ENCODE measurements at places on chromosomes 3 and 15.

DNA sequence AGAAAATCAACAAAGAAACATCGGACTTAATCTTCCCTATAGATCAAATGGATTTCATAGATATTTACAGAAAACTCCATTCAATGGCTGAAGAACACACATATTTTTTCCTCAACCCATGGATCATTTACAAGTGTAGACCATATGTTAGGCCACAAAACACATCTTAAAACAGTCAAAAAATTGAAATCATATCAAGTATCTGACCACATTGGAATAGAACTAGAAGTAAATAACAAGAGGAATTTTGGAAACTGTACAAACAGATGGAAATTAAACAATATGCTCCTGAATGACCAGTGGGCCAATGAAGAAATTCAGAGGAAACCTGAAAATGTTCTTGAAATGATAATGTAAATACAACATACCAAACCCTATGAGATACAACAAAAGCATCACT lies 323.1 kb upstream of the GPR149 start:
- DNase-seq = no peak

DNA sequence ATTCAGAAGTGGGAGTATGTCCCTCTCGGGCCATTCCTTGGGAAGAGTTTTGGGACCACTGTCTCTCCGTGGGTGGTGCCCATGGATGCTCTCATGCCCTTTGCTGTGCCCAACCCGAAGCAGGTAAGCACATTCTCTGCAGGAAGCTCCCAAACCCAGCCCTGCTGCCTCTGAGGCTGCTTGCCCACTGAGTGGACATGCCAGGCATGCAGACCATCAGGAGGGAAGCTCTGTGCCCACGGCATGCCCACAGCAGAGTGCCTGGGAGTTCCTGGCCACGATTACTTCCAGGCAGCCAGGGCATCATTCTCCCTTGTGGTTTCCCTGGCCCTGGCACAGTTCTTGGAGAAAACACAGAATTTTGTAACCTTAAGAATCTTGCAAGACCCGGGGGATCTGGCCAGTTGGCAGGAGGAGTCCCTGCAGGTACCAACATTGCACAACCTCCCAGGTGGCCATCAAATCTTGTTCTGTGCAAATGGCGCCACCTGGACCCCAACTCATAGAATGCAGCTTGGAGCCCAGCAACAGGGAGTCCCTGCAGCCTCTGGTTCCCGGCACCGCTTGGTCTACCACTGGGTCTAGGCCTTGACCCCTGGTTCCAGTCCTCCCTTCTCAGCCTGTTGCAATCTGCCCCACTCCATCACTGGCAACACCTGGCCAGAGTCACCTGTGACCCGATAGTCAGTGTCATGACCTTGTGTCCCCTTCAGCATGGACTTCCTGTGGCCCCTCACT lies 20.4 kb downstream of the FAH start:
- peak; percentile 67 for DNase-seq

DNA sequence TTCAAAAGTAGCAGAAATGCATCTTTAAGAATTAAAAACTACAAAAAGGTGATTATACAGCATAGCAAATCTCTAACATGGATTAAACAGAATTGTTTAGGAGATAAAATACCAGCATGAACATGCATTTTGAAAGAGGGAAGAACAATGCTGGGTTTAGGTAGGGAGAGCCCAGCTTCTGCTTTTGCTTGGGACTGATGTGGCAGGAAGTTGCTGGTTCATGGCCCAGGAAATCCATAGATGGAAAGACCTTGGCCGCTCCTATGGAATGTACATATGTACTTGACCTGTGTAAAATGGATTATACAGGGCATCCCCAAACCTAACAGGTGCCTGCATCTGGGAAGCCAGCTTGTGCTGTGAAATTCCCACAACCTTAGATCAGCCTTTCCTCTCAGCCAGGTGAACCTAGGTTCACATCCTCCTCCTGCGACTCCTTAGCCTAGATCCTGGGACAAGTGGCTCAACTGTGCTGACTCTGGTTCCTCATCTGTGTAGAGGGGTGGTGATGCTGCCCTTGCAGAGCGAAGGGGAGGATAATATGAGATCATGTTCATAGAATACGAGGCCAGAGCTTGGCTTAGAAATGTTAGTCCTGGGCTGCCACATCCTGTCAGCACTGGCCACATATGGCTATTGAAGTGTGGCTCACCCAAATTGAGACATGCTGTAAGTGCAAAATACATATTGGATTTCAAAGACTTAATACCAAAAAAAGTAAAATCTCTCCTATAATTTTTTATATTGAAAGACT lies 47.0 kb upstream of the PLXNA1 start:
- DNase-seq = no peak

GRCh38 chr15:96146726-96147125 lies 183.8 kb upstream of the NR2F2 start:
- no peak for DNase-seq

DNA sequence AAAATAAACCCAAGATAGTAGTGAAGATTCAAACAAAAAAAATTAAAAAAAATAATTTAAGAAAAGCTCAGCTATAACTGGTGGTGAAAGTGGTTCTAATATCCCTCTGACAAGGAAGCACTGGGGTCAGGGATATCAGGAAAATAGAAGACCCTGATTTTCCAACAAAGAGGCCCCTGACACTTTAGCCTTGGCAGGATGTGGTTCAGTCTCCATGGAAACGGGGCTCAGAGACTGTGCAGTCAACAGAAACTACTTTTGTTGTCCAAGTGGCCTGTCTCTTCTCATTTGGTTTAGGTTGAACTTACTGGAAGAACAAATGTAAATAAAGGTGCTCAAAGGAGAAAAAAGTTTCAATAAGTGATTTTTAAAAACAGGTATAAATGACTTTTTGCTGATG lies 27.2 kb downstream of the INTS14 start:
- DNase-seq = no peak

DNA sequence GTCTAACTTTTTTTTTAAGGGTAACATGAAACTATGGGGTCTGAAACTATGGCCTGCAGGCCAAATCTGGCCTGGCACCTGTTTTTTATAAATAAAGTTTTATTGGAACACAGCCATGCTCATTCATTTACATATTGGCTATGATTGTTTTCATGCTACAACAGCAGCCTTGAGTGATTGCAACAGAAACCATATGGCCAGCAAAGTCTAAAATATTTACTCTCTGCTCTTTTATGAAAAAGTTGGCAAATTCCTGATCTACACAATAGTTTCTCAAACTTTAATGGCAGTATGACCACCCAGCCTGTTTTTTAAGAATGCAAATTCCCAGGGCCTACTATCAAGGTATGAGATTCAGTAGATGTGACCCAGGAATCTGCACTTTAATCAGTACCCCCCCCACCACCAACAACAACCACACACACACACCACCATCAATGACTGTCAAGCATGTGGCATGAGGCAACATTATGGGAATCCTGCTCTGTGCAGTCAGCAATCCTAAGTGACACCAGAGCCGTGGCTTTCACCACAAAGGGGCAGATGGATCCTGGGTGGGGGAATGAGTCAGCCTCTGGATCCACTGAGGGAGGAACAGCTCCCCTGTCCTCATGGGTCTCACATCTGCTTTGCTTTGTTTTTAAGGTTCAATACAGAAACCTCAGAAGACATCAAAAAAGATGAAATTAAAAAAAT lies 142.8 kb downstream of the NTRK3 start:
- DNase-seq = no peak

GRCh38 chr3:141401573-141402475 lies 33.5 kb downstream of the ZBTB38 start:
- peak; percentile 71 for DNase-seq

DNA sequence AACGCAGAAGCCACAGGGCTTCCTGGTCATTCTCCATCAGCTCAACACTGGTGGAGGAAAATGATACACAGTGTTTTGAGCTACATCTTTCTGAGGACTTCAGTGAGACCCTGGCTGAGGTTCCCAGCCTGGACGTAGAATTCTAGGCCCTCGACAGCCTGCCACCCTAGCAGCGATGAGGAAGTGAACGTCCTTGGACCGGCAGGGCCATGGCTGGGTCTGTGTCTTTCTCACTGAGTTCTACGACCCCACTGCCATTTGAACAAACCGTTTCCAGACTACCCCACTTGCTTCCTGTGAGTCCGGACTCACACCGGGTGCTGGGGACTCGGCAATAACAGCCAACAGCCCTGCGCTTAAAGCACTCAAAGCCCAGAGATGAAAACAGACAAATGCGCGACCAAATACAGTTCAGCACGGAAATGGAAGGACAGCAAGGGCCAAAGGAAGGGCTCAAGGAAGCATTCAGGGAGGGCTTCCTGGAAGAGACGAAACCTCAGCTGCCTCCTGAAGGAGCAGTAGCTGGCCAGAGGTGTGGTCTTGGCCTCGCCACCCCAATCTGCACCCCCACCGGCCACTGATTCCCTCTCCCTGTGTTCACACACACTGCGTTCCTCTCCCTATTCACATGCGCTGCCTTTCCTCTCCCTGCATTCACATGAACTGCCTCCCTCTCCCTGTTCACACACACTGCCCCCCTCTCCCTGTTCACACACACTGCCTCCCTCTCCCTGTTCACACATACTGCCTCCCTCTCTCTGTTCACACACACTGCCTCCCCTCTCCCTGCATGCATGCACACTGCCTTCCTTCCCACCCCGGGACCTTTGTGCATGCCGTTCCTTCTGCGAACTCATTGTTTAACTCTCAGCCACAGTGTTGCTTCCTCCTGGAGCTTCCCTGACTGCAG lies 136.3 kb upstream of the PRR20G start:
- no peak for DNase-seq

DNA sequence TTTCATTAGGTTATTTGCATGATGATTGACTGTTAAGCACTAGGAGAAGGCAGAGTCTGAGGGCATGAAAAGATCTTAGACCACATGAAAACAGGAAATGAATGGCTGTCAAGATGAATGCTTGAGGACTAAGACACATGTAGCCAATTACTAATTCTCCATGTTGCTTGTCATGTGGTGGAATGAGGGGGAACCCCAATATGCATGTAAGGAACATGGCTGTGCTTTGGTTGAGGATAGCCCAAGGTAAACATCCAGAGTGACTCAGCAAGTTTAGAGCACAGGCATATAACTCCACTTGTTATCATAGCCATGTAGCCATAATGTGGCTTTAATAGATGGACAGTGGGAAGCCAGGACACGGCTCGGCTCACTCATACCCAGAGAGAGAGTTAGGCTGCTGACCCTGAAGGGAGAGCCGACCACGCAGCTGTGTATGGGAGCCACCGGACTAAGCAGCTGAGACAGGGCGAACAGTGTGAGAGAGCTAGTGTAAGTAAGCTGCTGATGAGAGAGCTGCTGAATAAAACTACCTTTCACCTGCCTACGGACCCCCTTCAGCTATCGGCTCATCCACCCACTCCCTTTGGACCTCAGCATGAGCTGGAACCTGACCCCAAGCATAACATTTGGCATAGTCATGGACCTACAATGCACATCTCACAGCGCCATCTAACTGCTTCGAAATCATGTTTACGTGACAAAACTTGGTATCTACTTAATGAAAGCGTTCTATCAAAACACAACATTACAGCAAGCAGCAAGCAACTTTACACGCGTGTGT lies 37.6 kb downstream of the ANO10 start:
- peak; percentile 36 for DNase-seq

GRCh38 chr3:53324105-53324504 lies 23.2 kb downstream of the DCP1A start:
- peak; percentile 11 for DNase-seq

DNA sequence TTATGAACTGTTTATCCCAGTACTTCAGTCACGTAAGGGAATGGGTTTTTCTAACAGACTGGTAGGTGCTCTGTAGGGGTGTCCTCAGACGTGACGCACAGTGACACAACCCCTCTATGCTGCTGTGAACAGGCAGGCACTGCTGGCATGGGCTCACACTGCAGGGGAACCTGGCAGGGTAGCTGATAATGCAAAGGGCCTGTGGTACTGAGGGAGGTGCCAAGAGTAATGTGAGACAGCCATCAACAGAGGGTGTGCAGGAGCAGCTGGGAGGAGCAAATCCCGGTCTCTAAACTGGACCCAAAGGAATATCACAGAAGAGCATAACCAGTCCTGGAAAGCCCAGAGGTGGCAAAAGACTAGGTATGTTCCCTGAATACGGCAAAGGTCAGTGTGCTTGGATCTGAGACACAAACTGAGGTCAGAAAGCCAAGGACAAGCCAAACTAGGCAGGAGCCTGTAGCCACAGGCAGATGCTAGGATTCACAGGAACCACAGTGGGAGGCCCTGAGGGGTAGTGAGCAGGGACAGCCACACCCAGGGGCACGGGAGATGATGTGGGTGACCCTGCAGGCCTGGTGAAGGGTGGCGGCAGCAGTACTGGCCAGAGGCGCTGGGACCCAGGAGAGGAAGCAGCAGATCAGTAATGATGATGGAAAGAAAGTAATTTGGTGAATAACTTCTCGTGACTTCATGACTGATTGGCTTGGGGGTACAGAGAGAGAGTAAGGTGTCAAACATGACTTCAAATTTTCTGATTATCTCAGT lies 248.1 kb upstream of the CHRNA7 start:
- no peak for DNase-seq

- DNase-seq = no peak
These were observed 4.7 kb downstream of the BAHD1 start for GRCh38 chr15:40445421-40445922.

GRCh38 chr3:143975554-143976152 lies 4.0 kb downstream of the DIPK2A start:
- peak; percentile 87 for DNase-seq

GRCh38 chr3:120284747-120285507 lies at the start of gene GPR156:
TSS of gene GPR156 (minus strand) at chr3:120285222. CDS start at chr3:120244098, 41,124 bp downstream.
- DNase-seq = peak; percentile 4

GRCh38 chr15:53412542-53412941 lies 346.9 kb downstream of the WDR72 start:
- no peak for DNase-seq

- DNase-seq = no peak
These were observed 83.9 kb upstream of the TGFBR2 start for GRCh38 chr3:30522476-30522875.

GRCh38 chr3:149599236-149599635 lies 58.6 kb downstream of the WWTR1 start:
- no peak for DNase-seq

- no peak for DNase-seq
These were observed 49.7 kb downstream of the CGGBP1 start for GRCh38 chr3:88009066-88009465.

- DNase-seq = peak; percentile 51
These were observed 2.1 kb upstream of the OXSR1 start for GRCh38 chr3:38163117-38163840.

DNA sequence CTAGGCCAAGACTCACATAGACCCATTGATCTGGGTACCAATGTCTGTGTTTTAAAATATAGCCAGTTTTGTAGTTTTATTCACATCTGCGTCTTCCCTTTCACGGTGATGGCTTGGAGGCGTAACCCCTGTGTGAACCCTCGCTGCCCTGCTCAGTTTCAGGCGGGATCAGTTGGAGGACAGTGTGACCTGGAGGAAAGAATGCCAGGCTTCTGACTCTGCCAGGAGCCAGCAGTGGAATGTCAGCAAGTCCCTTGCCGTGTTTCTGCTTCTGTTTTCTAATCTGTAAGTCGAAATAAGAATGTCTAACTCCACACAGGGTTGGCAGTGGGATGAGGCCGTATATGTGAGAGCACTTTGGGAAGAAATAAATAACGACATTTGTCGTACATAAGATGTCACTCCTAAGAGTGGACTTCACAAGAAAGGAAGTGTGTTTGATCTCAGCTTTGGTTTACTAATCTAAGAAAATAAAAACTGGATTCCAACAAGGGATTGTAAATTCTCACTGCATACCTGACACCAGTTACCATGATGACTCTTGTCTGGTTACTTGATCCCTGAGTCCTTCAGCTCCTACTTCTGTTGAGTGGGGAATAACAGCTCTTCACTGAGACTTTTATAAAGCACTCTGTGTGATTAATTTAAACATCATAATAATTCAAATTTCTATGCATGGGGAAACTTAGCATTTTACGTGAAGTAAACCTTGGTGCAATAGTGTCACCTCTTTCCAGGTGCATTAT lies 6.3 kb upstream of the CA12 start:
- DNase-seq = no peak

GRCh38 chr15:77004189-77004588 lies 9.3 kb downstream of the PSTPIP1 start:
- DNase-seq = no peak

All from erythroblast (primary cell).